ENCODE measurements at places on chromosomes 1 and 21. TPM values are rescaled to one million over a fixed set of nuclear protein-coding genes. Genes with fewer than 3 reads are reported as not detected.

The ZSWIM5 gene
- total RNA-seq: 3.4 TPM

The LCE1E gene
- total RNA-seq: not detected

The NPR1 gene
- total RNA-seq: 8.9 TPM

The GCLM gene
- total RNA-seq: 15.4 TPM

DNA sequence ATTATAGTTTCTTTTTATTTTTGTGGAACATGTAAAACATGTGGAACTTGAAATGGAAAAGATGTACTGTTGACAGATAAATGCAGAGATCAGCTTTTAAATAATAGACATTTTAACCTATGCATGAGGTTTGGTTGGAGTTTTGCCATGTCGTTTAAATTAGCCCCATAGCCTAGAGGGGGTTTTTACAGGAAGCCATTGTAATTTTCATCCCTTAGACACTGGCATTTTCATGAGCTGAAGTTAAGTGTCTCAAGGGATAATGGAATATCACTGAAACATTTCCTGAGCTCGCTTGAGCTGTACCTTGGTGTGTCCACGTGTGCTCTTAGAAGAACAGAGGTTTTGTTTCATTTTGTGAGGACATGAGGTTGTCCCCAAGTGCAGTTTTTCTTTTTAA lies 54.2 kb downstream of the HMCN1 start:
- peaks cover 5% of the 10 kb centered on the region for H3K36me3 ChIP-seq
- H3K4me1 ChIP-seq: peaks cover 3% of the 10 kb centered on the region
- H3K27ac ChIP-seq: no peak overlapping the region

- no peak overlapping the region for H3K27ac ChIP-seq
- no peaks in the 10 kb centered on the region for H3K27me3 ChIP-seq
- H3K36me3 ChIP-seq: no peaks in the 10 kb centered on the region
- H3K4me3 ChIP-seq: no peak overlapping the region
- H3K4me1 ChIP-seq: no peaks in the 10 kb centered on the region
These were observed 215.9 kb downstream of the NEGR1 start for GRCh38 chr1:72066431-72066830.

DNA sequence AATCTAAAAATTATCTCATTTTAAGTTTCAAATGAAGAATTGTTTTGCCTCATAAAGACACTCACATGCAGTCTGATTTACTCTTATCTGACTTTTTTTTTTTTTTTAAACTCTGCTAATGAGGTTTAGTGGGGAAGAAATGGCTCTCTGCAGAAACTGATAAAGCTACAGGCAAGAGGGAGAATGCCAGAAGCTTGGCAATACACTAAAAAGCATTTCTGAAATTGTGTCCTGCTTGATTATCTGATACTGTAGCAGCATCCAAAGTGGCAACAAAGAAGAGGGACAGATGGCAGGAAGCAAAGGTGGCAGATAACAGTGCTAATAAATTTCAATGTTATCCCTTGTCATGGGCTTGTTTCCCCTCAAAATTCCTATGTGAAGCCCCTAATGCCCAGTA lies 1744.9 kb downstream of the NCAM2 start:
- DNase-seq: no peak
- H3K4me1 ChIP-seq: no peaks in the 10 kb centered on the region

DNA sequence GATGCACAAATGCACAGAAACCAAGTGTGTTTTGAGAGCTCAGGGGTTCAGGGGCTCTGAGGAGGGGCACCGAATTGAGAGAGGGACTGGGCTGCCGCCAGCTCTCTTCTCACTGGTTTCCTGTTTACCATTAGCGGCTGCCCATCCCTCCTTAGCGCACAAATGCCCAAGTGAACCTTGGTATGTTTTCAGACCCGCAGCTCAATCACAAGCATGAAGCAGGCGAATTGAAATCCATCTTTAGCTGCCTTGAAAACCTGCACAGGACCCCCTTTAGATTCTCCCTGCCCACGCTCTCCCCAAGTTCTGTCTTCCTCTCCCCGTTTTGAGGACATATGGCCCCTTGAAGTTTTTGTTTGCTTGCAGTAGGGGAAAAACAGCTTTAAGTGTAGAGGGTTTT lies 61.1 kb upstream of the ACOT11 start:
- H3K36me3 ChIP-seq: no peaks in the 10 kb centered on the region
- H3K4me3 ChIP-seq: peak overlapping the region; percentile 75
- no peak for DNase-seq
- no peak overlapping the region for H3K27ac ChIP-seq
- H3K27me3 ChIP-seq: peaks cover 5% of the 10 kb centered on the region

GRCh38 chr1:2049718-2050431 lies at the start of gene PRKCZ:
TSS of gene PRKCZ (plus strand) at chr1:2050411. CDS start at chr1:2050631, 220 bp downstream.
- no peak within 1 kb of the TSS for H3K27ac ChIP-seq
- H3K36me3 ChIP-seq: no peaks in the 10 kb centered on the region
- peak within 1 kb of the TSS; percentile 73 for H3K4me3 ChIP-seq
- no peaks in the 10 kb centered on the region for H3K4me1 ChIP-seq

- no peaks in the 10 kb centered on the region for H3K4me1 ChIP-seq
- H3K36me3 ChIP-seq: no peaks in the 10 kb centered on the region
- no peak for DNase-seq
- H3K27me3 ChIP-seq: no peaks in the 10 kb centered on the region
These were observed 78.1 kb downstream of the NKAIN1 start for GRCh38 chr1:31161571-31161970.

DNA sequence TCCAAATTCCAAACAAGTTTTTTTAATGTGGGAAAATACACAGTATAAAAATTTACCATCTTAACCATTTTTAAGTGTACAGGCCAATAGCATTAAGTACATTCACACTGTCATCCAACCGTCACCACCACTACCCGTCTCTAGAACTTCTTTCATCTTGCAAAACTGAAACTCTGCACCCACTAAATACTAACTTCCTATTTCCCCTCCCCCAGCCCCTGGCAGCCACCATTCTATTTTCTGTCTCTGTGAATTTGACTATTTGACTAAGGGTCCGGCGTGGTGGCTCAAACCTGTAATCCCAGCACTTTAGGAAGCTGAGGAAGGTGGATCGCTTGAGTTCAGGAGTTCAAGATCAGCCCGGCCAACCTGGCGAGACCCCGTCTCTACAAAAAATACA lies 36.1 kb downstream of the CLSTN1 start:
- no peak overlapping the region for H3K27ac ChIP-seq
- no peaks in the 10 kb centered on the region for H3K27me3 ChIP-seq
- H3K36me3 ChIP-seq: 0 out of 2 replicates have a peak, but pooled peaks cover 6% of the 10 kb centered on the region
- no peak for DNase-seq
